Cortex of kidney (tissue), 1 donor: ENCODE measurements at places on chromosomes 12 and 14.

DNA sequence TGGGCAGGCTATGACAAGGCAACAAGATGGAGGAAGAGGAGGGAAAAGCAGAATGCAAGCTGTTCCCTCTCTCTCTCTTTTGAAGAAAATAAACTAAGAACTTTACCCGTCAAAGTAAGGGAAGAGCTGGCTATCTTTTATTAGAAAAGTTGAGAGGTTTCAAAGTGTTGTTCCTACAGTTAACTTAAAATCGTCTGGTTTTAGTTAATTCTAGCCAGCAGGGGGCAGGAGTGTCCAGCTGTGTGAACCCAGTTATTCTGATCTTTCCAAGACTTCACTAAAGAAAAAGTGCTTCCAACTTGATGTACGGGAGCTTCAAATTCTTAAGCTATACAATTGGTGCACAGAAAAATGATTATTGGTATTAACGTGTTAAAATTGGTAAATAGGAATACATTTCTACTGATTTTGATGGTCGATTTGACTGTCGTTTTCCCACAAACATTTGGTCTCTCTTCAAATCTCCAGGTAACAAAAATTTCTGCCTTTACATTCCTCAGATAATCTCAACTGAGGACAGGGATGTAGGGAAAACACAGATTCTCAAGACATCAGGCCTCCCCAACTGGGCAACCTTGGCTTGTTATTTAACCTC is 28.4 kb upstream of the MON2 start:
- no peak for DNase-seq

DNA sequence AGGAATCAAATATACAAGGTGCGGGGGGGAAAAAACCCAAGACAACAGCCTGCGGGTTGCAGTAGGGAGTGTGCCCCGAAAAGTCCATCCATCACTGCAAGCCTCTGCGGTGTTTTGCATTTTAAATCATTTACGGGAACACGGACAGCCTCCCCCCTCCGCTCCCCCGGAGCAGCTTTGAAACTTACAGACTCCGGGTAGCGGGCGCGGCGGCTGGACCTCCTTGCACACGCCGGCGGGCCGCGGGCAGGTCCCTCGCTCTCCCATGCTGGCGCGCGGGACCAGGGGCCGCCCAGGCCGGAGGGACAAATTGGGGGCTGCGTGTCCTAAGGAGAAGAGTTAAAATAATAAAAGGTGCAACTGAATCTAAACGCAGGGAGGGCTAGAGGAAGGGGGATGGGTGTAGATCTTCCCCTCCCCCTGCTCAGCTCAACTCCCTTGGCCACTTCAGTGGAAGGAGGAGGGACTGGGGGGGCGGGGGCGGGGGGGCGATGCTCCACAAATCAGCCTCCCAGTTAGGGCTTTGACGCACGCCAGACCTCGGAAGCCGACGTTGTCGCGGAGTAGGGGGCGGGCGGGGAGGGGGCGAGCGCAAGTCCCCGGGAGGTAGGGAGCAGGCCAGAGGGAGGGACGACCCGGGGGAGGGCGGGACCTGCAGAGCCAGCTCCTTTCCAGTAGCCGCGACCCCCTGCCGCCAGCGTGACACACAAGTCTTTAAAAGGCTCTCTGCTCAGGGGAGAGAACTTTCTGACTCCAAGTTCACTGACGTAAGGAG is at the start of gene KCNJ8:
Gene KCNJ8, minus strand, starts transcription at position 349 of the 775 bp plus-strand sequence. CDS start 1,090 bp downstream, outside the sequence.
- no peak for DNase-seq

DNA sequence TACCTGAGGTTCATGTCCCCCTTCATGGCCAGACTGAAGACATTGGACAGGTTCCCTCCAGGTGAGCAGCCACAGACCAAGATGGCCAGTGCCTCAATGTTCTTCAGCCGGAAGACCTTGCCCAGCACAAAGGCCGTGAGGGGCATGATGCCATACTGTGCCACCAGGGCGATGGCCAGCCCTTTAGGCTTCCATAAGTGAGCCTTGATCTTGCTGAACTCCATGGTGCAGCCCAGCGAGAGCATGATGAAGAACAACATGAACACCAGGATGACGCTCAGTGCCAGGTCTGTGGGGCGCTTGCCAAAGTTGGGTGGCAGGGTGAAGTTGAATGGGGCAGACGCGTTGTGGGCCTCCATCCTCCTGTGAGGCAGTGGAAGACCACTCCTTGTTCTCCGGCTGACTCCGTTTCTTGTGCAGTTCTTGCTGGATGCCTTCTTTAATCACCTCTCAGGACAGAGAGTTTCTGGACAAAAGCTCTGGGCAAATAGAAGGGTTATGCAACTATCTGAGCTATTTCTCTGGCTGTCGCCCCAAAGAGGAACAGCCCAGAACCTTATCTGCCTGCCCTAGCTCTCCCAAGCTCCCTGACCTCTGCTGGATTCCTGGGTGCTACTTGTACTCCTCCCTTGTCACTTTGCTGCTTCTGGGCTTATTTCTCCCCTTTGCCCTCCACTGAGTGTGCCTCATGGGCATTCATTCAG is at the start of gene SLC10A1:
Gene SLC10A1, minus strand, starts transcription at position 445 of the 704 bp plus-strand sequence. Its CDS starts 86 bp downstream, at position 359.
- no peak for DNase-seq

DNA sequence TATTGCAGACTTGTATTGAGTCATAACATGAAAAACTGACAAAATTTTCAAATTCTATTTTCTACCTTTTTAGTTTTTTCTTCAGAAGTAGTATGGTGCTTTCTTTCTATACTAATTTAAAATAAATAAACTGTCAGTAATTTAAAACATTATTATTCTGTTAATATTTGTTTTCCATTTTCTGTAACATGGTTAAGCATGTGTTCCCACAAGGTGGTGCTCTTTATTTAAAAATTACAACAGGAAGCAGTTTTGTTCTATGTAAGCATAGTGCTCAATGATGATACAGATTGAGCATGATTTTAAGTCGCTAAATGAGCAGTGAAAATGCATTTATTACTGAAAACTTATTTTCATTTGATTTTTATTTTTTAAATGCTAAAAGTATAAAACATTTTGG is 114.6 kb downstream of the PPFIA2 start:
- no peak for DNase-seq

GRCh38 chr14:98859301-98859700 is 412.7 kb downstream of the BCL11B start:
- DNase-seq: no peak

GRCh38 chr14:73744175-73744867 is 30.1 kb upstream of the PNMA1 start:
- no peak for DNase-seq

- DNase-seq: no peak
Measured at GRCh38 chr14:74628418-74628817, 16.4 kb upstream of the LTBP2 start.

GRCh38 chr12:85036234-85036707 is at the start of the genes LRRIQ1 and TSPAN19:
LRRIQ1 (plus strand) TSS chr12:85036351; CDS start chr12:85038177, 1,826 bp downstream.
TSPAN19 (minus strand) TSS chr12:85036277; CDS start chr12:85029946, 6,331 bp downstream.
- DNase-seq: no peak

DNA sequence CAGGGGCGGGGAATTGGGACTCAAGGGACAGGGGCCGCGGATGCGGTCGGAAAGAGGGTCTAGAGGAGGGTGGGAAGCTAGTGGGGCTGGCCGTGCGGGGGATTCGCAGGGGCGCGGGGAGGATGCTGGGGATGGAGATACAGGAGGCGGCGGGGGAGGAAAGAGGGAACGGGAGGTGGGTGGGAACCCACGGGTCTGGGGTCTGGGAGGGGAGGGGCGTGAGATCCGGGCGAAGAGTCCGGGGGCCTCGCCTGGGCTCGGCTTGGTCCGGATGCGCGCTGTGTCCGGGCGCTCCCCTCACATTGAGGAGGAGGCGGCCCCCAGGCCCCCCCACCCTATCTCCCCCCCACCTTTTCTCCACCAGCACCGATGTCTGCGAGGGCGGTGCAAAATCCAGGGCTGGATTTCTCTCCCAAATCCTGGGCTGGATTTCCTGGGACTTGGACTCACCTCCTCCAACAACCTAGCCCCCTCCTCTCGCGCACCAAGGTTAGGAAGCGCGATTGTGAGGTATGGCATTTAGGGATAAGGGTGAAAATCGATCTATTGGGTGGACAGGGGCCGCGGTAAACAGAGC is at the start of gene AGAP2:
Gene AGAP2, minus strand, starts transcription at position 82 of the 577 bp plus-strand sequence. CDS start 496 bp downstream, outside the sequence.
- DNase-seq: no peak

DNA sequence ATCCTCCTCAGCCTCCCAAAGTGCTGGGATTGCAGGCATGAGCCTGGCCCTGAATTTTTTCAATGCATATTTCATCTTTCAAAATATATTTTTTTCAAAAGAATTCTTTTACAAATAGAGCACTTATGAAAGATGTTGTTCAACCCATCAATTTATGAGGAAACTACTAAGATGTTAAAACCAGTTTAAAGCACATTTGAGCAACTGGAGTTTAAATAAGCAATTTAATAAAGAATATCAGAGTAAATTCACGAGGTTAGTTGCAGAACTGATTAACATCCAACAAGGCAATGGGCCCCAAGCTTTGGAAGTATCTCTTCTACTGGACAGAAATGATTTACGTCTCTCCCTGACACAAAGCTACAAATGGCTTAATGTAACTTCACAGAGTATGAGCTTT is 23.3 kb downstream of the GLT1D1 start:
- DNase-seq: no peak
